ENCODE measurements at places on chromosomes 7 and 10.

DNA sequence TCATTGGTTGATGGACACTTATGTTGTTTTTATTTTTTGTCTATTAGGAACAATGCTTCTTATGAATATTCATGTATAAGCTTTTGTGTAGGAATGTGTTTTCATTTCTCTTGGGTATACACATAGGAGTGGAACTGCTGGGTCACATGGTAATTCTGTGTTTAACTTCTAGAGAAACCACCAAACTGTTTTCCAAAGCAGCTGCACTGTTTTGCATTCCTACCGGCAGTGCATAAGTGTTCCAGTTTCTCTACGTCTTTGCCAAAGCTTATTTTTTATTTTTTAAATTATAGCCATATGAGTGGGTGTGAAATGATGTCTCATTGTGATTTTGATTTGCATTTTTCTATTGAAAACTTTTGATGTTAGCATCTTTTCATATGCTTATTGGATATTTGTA, 51.3 kb downstream of the ADK start:
- DNase-seq: no peak

DNA sequence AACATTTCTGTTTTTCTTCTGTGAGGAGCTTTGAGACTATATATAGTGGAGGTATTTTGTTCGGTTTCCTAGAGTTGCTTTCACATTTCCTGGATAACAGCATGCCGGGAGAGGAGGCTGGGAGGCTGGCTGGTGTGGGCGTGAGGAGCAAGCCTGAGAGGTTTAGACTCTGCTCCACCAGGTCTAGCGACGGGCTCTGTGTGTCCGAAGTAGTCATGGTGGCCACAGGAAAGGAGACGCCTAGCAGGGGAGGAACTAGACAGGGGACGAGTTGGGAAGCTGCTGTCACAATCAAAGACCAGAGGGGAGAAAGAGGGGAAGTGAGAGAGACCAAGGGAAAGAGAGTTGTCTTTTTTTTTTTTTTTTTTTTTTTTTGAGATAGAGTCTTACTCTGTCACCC, 19.6 kb downstream of the PTPRE start:
- DNase-seq: no peak

GRCh38 chr7:142175594-142175993, 64.1 kb downstream of the MGAM2 start:
- DNase-seq: no peak

- no peak for DNase-seq
Observed at GRCh38 chr7:151265351-151265931, 16.9 kb upstream of the SMARCD3 start.

GRCh38 chr10:56605051-56605450, 244.0 kb upstream of the ZWINT start:
- DNase-seq: no peak

GRCh38 chr7:158549616-158550393, 37.8 kb downstream of the PTPRN2 start:
- DNase-seq: no peak

DNA sequence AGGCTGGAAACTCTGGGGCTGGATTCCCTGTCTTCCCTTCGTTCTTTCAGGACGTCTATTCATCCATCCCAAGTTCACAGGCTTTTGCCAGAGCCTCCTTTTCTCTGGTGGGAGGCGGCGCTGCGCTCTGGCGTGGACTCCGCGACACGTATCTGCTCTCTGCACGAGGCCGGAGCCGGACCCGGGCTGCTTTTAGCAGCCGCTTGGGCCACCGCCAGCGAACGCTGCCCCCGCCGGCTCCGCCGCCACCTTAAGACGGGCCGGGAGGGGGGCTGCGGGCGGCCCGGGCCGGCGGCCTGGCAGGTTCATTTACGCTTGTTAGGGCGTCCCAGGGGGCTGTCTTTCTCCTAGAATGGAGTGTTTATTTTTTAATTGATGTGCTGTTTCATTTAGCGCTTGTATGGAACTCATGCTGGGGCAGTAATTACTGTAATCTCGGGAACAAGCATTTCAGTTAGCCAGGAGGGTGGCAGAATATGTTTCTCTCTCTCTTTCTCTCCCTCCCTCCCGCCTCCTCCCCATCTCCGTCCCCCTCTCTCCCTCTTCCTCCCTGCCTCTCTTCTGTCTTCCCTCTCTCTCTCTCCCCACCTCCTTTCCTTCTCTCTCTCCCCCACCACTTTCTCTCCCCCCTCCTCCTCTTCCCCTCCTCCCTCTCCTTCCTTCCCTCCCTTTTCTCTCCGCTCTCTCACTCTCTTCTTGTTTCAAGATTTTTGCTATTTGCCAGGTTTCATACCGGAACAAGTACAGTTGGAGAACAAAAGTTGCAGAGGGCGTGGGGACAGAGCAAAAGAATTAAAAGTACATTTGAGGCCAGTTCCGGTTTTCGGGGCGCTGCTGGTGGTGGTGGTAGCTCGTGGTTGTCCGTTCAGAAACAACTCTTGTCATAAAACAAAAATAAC, 1.3 kb upstream of the FZD8 start:
- DNase-seq: no peak

GRCh38 chr10:102240467-102241031, 763 bp downstream of the PITX3 start:
- no peak for DNase-seq

- DNase-seq: no peak
Observed at GRCh38 chr10:104317726-104318299, 20.5 kb downstream of the ITPRIP start.

DNA sequence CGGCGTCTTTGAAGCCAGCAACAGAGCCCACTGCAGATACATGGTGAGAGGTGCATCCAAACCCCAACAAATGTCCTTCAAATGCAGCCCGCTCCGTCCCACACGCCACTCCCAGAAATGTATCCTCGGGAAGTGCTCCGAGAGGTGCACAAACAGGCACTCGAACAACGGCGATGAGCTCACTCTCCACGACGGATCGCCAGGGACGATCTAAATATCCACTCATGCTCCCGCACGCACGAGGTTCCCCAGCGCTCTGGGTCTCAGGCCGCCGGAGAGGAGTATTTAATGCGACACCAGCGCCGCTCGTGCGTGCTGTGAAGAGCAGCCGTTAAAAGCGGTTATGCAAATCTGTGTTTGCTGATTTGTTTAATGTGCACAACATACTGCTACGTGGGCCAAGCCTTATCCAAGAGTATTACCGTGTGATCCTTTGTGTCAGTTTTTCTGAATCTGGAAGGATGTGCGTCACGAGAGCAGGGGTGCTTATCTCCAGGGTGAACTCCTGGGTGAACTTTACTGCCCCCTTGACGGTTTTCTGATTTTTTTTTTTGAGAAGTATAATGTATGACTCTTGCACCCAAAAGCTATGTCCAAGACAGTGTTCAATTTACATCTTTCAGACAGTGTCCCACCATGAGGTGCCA, 48.5 kb upstream of the PPP2R2D start:
- DNase-seq: no peak

DNA sequence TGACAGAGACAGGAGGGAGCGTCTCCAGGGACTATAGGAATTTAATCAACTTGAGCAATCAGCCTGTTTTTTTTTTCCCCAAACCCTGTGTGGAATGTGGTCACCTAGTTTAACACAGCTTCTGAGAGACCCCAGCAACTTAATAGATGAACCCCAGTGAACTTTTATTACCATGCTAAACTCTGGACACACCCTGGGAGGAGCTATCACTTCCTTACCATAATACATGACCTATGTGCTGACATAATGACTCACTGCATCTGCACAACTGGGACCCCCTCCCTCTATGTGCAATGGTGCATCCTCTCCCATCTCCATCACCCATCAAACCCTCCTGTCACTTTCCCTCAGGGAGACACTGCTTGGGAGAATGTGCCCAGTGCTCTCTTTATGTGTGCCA, 83.7 kb downstream of the EPC1 start:
- DNase-seq: no peak

DNA sequence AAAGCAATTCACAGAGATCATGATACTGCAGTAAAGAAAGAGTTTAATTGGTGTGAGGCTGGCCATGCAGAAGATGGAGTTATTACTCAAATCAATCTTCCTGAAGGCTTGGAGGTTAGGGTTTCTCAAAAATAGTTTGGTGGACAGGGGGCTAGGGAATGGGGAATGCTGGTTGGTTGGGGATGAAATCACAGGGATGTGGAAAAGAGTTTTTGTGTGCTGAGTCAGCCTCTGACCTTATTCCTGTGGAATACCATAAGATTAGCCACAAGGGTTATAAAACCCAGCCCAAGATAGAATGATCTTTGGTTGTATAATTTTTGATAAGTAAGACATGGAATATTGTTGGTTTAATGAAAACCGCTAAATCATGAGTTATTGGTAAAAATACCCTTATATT, 764.3 kb downstream of the TYW1 start:
- no peak for DNase-seq

GRCh38 chr10:70312972-70313371, 29.2 kb upstream of the NPFFR1 start:
- DNase-seq: no peak

- peak; percentile 38 for DNase-seq
Observed at GRCh38 chr7:157412021-157412443, 75.2 kb downstream of the DNAJB6 start.

DNA sequence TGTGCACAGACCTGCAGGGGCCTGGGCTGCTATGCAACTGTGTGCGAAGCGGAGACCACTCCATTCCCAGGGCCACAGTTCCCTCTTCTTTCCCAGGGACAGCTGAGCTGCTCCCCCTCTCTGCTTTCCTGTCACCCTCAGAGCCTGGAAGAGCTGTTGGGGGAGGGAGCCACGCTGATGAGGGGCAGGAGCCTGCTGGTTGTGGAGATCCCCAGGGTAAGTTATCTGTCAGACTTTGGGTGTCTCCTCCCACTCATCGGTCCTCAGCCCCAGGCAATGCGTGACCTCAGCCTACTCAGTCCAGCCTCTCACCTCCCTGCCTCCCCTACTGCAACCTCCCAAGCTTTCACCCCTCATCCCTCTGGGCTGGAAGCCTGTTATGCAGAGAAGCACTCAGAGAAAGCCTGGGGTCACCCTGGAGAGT, 53.5 kb downstream of the ZNF467 start:
- no peak for DNase-seq

DNA sequence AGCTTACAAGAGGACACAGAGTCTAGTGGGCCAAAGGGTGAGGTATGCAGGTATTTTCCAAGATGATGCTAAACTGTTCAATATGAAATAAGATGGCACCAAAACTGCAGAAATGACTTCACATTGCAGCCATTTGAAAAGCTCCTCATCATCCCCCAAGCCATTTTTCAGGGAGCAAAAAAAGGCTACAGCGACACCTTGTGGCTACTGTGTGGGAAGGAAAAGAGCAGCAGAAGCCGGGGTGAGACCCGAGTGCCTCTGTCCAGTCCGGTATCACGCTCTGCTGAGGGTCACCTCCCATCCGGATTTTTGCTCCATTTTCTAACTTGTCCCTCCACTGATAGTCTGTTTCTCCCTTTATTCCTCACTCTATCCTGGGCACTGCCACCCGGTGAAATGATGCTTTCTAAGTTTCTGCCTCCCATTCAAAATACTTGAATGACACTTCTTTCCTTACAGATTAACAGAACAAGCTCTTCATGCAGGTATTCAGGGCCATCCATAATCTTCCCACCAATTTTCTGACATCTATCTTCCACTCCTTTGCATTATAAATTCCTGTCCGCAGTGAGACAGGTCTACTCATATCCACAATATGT, 220.2 kb downstream of the DGKI start:
- no peak for DNase-seq

GRCh38 chr10:100479037-100479436, 16.2 kb downstream of the WNT8B start:
- no peak for DNase-seq

- no peak for DNase-seq
Observed at GRCh38 chr7:14292737-14293136, 303.3 kb upstream of the ETV1 start.

DNA sequence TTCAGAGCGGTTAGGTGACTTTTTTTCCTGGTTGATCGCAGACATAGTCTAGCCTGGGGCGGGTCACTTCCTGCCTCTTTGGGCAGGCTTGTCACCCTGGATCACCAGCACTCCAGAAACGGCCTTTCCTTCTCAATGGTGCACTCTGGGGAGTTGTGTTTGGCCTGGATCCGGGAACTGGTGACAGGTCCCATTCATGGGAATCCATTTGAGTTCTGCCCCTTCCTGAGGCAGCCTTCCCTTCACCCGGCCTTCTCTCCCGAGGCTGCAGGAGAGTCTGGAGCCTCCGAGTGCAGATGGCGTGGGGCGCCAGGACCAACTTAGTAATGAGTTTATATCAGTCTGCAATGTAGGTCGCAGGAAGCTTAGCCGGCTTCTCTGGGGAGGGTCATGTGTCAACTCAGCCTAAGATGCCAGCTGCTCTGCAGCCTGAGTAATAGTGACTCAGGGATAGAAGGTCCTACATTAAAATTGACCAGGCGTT, 54.2 kb downstream of the TACR2 start:
- no peak for DNase-seq

DNA sequence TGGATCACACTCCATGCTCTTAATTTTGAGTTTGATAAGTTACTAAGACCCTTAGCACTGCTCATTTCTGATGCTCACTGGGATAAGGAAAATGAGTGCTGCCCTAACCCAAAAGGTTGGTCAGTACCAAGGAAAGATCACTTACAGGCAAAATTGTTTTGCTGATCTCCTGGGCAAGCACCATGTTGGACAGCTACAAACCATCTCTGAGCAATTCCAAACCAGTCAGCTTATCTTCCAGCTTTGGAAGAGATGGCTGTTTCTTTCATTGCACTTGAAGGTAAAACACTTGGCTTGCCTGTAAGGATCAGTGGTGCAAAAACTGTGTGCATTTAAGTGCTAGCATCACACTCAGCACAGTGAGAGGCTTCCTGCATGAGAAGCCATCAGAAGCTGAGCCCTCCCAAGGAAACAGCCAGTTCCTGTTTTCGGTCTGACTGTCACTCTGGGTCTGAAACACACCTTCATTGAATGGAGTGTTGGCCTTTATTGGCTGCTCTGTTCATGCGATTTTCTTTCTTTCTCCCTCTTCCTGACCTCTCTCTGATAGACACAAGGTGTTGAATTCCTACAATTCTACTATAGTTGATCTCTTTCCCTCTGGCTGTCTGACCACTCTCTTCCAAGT, 126.4 kb upstream of the GHITM start:
- DNase-seq: no peak

GRCh38 chr10:108069096-108069495, 904.6 kb upstream of the SORCS1 start:
- DNase-seq: no peak

GRCh38 chr10:44895280-44895679, 15.9 kb upstream of the TMEM72 start:
- no peak for DNase-seq

GRCh38 chr10:70563230-70563629, 39.3 kb downstream of the PRF1 start:
- DNase-seq: no peak

DNA sequence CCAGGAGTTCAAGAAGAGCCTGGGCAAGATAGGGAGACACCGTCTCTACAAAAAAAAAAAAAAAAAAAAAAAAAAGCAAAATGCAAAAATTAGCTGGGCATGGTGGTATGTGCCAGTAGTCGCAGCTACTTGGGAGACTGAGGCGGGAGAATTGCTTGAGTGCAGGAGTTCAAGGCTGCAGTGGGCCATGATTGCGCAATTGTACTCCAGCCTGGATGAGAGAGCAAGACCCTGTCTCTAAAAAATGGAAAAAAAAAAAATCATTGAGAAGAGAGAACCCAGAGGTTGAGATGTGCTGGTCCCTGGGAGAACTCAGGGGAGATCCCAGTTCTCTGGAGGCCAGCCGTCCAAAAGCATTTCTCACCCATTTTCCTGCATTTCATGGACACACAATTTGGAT, 95.2 kb downstream of the GALNT17 start:
- no peak for DNase-seq

GRCh38 chr10:11437391-11438142, 173.9 kb downstream of the USP6NL start:
- DNase-seq: no peak

Data from activated effector memory CD4-positive, alpha-beta T cell treated with Interleukin-2 at 50 U/mL for 16 hours (primary cell).